ENCODE measurements at places on chromosomes 2 and 18.

DNA sequence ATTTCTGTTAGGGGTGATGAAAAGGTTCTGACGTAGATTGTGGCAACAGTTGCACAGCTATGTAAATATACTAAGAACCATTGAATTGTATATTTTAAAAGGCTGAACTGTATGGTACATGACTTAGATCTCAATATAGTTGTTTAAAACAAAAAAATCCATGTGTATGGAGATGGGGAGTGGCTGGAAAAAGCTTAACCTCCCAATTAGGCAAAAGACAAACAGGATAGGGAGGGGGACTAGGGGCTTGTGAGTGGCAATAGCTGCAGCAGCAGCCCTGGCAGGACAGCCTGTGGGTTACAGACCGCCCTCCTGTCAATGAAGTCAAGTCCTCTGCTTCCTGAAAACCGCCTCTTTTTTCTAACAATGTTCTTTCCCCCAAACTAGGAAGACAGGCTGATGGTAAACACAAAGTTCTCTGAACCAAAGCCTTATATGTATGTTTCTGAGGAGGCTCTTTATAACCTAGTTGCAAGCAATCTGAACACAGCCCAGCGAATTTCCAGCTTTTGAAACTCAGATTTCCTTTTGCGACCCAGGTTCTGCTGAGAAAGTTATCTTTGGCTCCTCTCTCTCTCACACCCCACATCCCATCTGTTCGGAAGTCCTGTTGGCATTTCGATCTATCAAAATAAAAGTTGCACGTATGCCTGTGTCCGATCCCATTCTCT, 10.3 kb downstream of the ATP8B1 start:
- no peak for DNase-seq

DNA sequence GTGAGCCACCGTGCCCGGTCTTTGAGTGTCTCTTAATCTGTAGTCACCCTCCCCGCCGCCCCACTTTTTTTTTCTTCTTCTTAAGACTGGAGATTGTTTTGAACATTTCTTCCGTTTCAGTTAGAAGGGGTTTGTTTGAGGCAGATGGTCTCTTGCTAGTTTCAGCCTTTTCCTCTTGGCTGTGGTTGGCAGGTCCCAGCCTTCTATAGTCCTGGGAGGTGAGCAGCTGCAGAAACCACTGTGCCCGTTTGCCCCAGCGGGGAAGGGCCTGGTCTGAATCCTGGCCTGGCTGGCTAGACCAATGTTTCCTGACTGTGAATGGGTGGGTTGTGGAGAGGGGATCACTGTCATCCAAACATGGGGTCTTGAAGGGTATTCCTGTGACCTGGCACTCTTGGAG, 30.1 kb upstream of the MCFD2 start:
- no peak for DNase-seq

GRCh38 chr2:61959381-61960293, 54.2 kb downstream of the COMMD1 start:
- DNase-seq, result no peak

GRCh38 chr2:109129921-109130722, 1.1 kb downstream of the SH3RF3 start:
- DNase-seq, result no peak

- DNase-seq, result no peak
Measured at GRCh38 chr2:105872142-105872728, 127.5 kb downstream of the NCK2 start.

- no peak for DNase-seq
Measured at GRCh38 chr2:61338447-61338846, 132.4 kb downstream of the USP34 start.

DNA sequence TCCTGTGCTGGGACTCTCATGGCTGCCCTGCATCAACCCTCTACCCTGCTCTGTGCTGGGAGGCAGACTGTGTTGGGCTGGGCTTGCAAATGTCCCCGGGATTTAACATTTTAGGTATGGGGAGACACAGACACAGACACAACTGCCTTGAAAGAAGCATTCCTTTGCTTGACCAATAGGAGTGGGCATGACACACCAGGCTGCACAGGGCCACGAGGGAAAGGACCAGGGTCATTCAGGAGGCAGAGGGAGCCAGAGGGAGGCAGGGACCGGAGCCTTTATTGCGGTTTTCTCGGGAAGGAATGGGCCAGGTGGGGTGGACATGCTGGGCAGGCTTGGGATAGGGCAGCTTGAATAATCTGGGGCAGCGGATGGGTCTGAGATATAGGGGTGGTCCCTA, 238.7 kb upstream of the COPS8 start:
- DNase-seq, result no peak

- DNase-seq, result no peak
Measured at GRCh38 chr2:122168799-122169198, 413.3 kb downstream of the TSN start.

GRCh38 chr2:200618054-200618419, 32.2 kb downstream of the AOX1 start:
- DNase-seq, result no peak

GRCh38 chr2:195468771-195469170, 188.3 kb upstream of the SLC39A10 start:
- no peak for DNase-seq

DNA sequence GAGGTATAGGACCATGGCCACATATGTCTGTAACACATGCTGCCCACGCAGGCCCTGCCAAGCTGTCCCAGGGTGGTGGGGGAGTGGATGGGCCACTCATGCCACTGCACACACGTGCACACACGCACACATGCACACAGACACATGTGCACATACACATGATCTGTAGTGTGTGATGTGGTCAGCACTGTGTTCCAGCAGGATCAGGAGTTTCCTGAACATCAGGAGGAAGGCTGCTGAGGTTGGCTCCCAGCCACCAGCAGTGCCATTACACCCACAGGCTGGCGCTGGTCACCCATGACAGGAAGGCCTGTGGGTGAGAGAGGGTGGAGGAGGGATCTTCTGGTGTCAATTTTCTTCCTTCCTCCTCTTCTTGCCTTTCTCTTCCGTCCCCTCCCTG, 44.7 kb downstream of the POMC start:
- DNase-seq, result no peak

Measured in SK-N-DZ (cell line).